ENCODE measurements at places on chromosomes 16 and 17.

DNA sequence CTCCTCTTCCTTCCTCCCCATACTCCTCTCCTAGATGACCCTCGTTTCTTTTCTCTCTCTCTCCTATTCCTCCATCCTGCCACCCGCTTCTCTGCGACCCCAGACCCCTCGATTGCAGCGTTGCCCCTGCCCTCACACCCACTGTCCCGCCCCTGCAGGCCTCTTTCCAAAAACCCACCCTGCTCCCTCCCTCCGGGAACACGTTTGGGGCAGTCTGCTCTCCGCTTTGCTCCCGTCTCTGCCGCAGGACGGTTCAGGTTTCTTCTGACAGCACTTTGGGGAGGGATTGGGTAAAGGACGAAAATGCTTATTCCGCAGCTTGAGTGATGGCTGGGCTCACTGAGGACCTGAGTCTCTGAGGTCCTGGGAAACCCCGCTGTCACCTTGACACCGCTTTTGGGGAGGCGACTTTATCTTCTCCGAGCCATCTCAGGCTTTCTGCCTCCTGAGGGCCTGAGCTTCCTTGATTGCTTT, 690 bp downstream of the NDE1 start:
- DNase-seq = no peak

- no peak for DNase-seq
Observed at GRCh38 chr17:20092973-20093626, 83.9 kb downstream of the SPECC1 start.

DNA sequence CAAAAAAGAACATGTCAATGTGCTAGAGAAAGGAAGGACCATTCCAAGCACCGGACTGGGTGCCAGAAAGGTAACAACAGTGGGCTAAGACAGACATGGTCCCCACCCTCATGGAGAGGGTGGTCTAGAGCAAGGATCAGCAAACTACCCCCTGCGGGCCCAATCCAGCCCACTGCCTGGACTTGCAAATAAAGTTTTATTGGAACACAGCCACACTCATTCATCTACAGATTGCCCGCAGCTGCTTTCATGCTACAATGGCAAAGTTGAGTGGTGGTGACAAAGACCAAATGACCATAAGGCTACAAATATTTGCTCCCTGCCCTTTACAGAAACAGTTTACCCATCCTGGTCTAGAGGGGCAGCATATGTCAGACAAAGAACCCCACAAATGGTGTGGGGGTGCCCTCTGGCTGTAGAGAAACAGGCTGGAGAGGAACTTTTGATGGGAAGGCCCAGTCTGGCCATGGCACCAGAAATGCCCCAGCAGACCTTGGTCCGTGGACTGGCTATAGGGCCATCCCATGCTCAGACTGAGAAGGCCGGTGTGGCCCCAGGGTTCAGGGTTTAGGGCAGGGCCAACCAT, 15.2 kb downstream of the CDH5 start:
- DNase-seq = no peak

GRCh38 chr16:78763821-78764440, 664.5 kb downstream of the WWOX start:
- DNase-seq = no peak

- DNase-seq = no peak
Observed at GRCh38 chr17:69466905-69467667, 52.6 kb downstream of the MAP2K6 start.

DNA sequence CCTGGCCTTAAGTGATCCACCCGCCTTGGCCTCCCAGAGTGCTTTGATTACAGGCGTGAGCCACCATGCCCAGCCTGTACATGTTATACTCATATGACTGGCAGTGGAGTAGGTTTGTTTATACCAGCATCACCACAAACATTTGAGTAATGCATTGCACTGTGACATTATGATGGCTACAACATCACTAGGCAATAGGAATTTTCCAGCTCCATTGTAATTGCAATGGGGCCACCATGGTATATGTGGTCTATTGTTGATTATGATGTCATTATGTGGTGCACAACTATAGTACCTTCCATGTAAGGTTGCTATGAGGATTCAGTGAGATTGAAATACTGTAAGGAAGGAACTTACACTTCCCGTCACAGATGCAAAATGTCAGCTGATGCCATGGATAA, 168.9 kb downstream of the COPRS start:
- DNase-seq = no peak

- no peak for DNase-seq
Observed at GRCh38 chr16:80260906-80261311, 279.9 kb upstream of the DYNLRB2 start.

DNA sequence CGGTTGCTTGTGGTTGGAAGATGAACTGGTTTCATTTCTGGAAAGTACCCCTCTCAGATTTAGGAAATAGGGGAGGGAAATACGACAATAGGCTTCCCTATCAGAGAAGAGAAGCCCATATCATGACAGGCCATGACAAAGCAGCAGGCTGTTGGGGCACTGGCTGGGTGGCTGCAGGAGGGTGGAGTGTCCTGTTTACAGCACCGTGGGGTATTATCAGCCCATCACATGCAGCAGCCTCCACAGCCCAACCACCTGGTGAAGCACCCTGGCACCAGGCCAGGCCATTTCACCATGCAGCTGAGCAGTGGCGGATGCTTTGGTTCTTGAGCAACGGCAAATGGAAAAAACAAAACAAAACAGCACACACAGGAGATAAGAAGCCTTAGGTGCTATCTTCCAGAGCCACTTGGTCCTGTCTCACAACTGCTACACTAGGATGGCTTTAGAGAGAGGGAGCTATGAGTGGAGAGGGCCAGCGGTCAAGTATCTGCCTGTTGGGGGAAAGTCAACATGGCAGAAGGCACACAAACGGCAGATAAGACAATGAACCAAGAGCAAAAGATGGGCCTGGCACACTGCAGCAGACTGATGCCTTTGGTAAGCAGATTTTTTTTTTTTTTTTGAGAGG, 24.2 kb downstream of the FAM117A start:
- DNase-seq = peak; percentile 96

- DNase-seq = no peak
Observed at GRCh38 chr17:78852709-78853121, 12.1 kb upstream of the USP36 start.

DNA sequence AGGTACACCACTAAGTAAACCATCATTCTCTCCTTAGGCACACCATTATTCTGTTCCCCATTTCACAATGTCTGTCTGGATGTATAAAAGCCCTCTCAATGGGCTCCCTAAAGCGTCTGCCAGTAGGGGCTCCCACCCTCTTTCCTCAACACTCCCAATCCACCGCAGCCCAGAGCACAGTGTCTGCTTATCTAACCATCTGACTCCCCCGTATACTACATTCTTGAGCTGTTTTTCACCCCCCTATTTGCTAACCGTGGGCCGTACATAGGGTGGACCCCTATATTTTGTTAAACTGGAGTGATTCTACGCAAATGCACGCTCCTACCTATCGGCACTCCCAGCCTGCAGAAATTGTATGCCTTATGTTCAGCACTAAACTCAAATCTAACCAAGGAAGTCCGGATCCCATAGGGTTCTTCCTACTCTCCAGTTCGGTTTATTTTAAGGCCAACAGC, 685 bp upstream of the PSMD3 start:
- DNase-seq = peak; percentile 38

Measured in BE2C (cell line).